GM12892 (cell line): ENCODE measurements at places on chromosomes 5 and 9.

GRCh38 chr5:31204958-31205357 is 11.5 kb downstream of the CDH6 start:
- DNase-seq = no peak

- DNase-seq = no peak
Observed at GRCh38 chr5:9625286-9625685, 4.9 kb downstream of the TAS2R1 start.

DNA sequence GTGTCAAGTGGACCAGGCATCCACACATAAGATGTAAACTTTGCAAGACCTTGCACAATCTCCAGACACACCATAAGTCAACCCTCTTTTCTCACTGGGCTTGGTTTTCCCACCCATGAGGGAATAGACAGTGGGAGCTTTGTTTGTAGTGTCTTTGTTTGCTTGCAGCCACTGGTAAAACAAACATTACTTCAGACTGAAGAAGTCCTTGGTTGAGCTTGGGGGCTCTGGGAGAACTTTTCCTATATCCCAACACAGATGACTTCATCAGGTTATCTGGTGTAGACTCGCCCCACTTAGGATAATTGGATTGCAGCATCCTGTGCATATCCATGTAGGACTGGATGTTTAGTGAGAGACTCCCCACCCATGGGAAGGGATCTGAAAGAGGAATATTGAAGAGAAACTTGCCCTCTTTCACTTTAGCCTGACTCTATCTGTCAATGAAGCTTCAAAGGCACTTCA is 11.5 kb upstream of the ADGRV1 start:
- DNase-seq = no peak

GRCh38 chr5:148653291-148653835 is 964 bp downstream of the HTR4 start:
- no peak for DNase-seq

GRCh38 chr5:150485693-150486401 is 22.1 kb upstream of the NDST1 start:
- peak; percentile 68 for DNase-seq

DNA sequence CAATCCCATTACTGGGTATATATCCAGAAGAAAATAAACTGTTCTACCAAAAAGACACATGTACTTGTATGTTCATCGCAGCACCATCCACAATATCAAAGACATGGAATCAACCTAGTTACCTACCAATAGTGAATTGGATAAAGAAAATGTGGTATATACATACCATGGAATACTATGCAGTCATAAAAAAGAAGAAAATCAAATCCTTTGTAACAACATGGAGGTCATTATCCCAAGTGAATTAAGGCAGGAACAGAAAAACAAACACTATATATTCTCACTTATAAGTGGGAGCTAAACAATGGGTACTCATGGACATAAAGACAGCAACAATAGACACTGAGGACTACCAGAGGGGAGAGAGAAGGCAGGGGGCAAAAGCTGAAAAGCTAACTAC is 67.7 kb downstream of the NR2F1-AS1 start:
- no peak for DNase-seq

DNA sequence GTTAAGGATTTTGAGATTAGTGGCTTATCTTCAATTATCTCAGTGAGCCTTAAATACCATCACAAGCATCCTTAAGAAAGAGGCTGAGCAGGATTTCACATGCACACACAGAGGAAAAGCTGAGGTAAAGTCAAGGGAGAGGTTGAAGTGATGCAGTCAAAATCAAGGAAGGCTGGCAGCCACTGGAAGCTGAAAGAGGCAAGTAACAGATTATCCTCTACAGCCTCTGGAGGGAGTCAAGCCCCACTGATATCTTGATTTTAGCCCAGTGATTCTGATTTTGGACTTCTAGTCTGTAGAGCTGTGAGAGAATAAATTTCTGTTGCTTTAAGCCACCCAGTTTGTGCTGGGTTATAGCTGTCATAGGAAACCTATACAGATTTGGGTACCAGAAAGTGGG is 80.1 kb downstream of the ANKRD31 start:
- DNase-seq = no peak

GRCh38 chr9:79742110-79742721 is 170.5 kb downstream of the TLE4 start:
- no peak for DNase-seq

DNA sequence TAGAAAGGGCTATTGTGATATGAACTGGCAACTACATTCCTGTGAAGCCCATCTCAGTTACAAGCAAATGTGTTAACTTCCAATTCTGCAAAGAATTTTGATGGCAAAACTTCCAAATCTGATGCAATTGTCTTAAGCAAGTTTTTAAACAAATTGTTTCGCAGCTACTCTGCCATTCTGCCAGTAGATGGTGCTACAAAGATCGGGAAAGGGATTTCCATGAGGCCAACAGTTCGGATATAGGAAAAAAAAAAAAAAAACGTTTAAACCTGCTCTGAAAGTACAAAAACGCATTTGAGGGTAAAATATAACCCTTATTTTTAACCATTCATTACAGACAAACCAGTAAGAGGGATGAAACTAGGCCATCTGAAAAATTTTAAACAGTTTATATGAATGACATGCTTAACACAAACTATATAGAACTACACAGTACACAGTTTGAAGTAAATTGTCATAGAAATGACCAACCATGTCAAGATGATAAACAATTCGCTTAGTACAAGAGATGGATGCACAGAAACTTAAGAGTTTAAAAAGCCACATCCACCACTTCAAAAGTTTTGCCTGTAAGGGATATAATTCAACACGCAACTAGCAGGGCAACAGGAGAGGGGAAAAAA is 2.2 kb downstream of the HNRNPA0 start:
- no peak for DNase-seq
